ENCODE measurements at places on chromosomes 11 and 22.

GRCh38 chr11:21707116-21707739, 485.7 kb upstream of the ANO5 start:
- DNase-seq, result no peak

DNA sequence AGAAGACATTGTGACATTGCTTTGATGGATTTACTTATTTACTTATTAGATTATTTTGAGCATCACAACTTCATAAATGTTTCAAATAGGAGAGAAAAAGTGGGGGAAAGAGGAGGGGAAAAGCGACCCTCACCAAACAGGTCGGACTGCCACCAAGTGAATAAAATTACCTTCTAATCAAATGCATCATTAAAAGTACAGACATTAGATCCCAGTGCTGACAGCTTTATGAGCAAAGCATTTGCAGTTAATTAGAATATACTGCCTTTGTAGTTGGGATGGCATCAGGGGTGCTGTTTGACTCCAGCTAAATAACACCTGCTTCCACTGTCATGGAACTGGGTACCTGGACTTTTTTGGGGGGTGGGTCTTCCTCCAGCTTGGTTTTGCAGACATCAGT, 299.6 kb downstream of the OPCML start:
- DNase-seq, result no peak

DNA sequence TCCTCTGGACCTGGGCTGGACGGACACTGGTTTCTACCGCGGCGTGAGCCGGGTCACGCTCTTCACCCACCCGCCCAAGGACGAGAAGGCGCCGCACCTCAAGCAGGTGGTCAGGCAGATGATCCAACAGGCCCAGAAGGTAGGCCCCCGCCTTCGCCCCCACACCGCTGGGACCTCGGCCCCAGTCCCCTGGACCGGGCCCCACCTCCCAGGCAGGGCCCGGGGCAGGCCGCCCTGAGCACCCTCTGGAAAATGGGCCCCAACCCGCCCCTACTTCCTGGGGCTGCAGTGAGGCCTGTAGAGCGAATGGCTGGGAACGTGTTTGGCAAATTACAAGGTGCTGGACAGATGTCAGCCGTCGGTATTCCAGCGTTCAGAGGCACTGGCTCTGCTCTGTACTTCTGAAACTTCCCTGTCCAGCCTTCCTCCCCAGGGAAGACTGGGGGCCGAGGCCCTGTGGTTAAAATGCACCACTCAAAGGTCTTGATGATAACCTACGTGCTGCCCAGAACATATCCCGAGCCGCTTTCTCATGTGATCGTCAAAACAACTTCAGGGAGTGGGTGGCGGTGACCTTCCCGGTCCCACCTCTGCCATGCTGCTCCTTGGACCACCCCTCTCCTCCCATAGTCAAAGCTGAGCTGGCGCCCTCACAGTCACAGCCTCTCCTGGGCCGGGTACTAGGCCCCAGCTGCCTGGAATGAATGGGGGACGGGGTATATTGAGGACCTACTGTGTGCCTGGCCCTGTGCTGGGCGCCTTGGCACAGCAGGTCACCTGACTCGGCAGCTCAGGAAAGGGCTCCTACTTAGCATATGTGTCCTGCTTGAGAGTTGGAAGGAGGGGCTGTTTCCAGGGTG, 869 bp downstream of the FAM83F start:
- no peak for DNase-seq

DNA sequence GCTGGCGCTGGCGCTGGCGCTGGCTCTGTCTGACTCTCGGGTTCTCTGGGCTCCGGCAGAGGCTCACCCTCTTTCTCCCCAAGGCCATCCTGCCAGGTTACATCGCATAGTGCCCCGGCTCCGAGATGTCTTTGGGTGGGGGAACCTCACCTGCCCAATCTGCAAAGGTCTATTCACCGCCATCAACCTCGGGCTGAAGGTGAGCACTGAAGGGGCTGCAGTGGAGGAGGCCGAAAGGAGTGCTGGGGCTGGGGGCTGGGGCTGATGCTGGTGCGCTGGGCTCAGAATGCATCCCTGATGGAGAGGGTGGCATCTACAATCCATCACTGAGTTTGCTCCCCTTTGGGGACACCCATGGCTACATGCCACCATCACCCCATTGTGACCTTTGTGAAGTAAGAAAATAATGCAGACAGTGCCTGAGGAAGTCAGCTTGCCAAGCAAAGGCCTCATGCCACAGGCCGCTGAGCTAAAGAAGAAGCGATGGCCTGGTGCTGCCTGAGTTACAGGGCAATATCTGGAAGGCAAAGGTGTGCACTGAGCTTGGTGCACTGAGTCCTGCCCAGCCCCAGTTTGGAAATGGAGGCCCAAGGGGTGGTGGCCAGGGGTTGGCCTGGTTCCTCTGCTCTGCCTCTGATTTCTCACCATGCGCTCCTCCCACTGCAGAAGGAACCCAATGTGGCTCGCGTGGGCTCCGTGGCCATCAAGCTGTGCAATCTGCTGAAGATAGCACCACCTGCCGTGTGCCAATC, 620 bp downstream of the SMPD1 start:
- DNase-seq, result no peak

DNA sequence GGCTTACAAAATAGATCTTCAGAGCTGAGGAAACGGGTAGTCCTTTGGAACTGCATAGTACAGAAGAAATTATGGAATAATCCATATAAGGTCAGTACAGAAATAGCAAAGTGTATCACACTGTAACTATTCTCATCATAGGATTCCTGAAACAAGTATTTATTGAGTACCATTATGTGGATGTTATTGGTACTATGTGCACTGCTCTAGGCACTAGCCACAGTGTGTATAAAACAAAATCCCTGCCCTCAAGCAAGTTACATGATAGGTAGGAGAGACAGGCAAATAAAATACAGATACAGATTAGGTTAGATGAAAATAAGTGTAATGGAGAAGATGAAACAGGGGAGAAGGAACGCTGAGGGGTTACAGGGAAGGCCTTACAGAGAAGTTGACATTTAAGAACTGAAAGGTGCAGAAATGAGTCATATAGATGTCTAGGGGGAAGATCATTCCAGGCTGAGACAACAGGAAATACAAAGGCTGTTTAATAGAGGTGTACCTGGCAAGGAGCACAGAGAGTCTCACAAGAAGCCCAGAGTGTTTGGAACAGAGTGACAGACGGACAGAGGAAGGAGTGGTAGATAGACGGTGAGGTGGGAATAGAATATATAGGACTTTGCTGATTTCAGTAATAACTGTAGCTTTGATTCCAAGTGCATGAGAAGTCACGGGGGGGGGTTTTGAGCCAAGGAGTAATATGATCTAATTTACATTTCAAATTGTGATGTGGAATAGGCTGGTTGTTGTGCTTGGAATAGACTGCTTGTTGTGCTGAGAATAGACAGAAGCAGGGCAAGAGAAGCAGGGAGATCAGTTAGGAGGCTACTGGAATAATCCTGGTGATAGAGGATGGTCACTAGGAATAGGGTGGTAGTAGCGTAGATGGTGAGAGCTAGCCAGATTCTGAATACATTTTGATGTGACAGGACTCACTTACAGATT, 13.7 kb downstream of the RNF141 start:
- DNase-seq, result no peak

GRCh38 chr11:44607319-44607962, 42.0 kb downstream of the CD82 start:
- DNase-seq, result no peak

DNA sequence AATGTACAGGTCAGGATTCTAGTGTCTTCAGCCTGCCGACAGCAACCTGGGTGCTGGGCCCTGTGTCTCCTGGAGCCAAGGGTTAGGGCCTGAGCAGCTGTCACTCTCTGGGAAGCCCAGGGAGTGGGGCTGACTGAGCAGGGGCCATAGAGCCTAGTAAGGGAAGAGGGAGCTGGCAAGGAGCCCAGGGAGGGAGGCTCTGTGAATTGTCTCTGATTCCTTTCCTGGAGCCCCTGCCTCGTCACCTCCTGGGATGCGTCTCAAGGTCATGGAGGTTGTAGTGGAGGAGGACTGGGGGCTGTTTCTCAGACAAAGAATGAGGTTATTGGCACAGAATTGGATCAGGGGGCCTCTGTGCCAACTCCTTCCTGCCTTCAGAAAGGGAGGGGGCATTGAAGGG, 11.8 kb downstream of the SOX10 start:
- DNase-seq, result no peak

- DNase-seq, result no peak
Observed at GRCh38 chr22:23082534-23083314, 12.4 kb downstream of the GNAZ start.

GRCh38 chr22:46726066-46726985, 11.7 kb downstream of the CERK start:
- no peak for DNase-seq

GRCh38 chr11:45692808-45693453, 27.5 kb upstream of the CHST1 start:
- no peak for DNase-seq

DNA sequence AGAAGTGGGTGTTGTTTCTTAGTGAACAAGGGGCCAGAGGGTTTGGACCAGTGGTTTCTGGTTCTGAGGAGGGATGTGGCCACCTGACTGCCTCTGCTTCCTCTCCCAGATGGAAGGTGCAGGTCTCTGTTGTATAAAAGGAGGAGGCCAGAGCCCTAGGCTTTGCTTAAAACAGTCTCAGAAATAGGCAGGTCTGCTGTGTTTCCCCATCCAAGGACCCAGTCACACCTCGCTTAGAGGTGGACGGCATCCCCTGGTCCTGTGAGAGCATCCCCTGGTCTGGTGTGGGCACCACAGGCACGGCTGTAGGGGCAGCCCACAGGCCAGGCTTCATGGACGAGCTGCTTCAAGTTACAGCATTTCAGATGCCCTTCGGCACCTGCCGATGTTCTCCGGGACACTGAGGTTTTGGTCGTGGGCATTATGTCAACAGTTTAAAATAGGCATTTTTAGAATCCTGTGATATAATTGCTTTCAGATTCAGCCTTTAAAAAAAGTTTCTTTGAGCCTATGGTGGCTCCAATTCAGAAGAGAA, 45.7 kb upstream of the SHANK2 start:
- DNase-seq, result no peak

- DNase-seq, result no peak
Observed at GRCh38 chr11:119593346-119593745, 135.7 kb downstream of the NECTIN1 start.

DNA sequence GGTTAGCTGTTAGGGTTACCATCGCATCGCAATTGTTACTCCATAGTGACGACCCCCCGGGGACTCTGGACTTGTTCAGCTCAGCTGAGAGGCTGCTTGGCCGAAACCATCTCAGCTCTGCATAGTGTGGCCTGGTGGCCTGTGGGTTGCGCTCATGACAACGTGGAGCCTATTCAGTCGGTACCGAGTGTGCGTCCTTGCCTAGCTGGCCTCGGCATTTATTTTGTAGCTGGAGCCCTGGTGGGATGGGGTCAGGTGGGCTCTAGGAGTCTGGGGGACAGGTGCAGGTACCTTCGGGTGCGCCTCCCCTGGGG, 13.5 kb downstream of the LRP5 start:
- DNase-seq, result no peak

- DNase-seq, result no peak
Observed at GRCh38 chr11:19370100-19370861, 129.5 kb upstream of the E2F8 start.

DNA sequence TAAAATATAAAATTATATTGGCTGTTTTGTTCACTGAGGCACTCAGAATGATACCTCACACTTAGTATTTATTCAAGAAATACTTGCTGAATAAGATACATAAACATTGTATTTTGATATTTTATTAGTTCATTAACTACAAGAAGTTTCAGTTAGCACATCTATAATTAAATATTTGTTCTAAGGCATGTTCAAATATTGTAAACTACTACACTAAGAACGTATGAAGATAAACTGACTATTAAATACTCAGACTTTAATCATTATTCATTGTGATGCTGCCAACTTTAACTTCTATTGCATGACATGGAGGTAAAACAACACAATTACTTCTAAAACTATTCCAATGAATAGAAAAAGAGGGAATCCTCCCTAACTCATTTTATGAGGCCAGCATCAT, 129.5 kb downstream of the ATG16L2 start:
- no peak for DNase-seq

- no peak for DNase-seq
Observed at GRCh38 chr11:28009388-28009787, 98.6 kb downstream of the KIF18A start.

GRCh38 chr11:74169738-74170458, 904 bp downstream of the C2CD3 start:
- no peak for DNase-seq

- no peak for DNase-seq
Observed at GRCh38 chr11:64396079-64396591, 37.2 kb downstream of the RPS6KA4 start.

- DNase-seq, result no peak
Observed at GRCh38 chr11:121958323-121958970, 157.6 kb downstream of the BLID start.

DNA sequence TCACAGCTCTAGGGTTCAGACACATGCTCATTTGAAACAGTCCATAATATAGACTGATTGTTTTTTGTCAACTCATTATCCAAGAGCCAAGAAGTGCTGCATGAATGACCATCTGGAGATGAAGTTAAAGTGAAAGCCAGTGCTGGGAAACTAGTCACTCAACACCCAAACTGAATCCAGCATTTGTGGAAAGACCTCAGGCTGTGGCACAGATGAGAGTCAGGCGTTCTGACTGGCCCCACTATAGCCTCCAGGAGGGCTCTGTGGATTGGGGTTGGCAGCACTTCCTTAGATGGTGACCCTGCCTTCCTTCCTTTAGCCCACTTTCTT, 2.1 kb downstream of the FEZ1 start:
- no peak for DNase-seq

- no peak for DNase-seq
Observed at GRCh38 chr22:31821572-31821971, 67.8 kb downstream of the DEPDC5 start.

GRCh38 chr22:35627267-35628041, 10.3 kb upstream of the MB start:
- DNase-seq, result no peak

DNA sequence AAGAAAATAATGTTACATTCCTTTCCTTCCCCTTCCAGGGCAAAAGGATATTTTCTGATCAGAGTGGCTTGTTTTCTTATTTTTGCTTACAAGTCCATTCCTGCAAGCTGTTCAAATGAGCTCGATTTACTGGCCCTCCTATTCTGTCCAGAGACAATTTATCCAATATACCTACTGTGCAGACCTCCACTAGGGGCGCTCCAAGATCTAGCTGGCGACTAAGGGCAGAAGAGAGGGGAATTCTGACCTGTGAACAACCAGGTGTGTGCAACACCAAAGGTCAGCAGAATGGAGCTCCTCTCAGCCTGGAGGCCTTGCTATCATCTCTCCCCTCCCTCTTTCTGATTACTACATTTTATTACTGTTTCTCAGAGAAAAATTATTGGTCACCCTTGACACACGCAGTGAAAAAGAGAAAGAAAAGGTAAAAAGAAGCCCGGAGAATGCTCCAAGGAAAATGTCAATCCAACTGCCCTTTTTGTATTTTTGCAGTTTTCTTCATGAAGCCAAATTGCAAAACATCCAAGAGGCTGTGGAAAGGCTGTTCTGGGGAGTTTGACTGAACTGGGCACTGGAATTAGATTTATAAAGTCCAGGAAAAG, 3.2 kb downstream of the SEZ6L start:
- no peak for DNase-seq
